ENCODE measurements at places on chromosomes 16 and 17.

GRCh38 chr17:17151055-17151454 lies 55.1 kb downstream of the PLD6 start:
- DNase-seq: no peak

GRCh38 chr16:8594149-8594666 lies 3.9 kb upstream of the TMEM114 start:
- DNase-seq: no peak

DNA sequence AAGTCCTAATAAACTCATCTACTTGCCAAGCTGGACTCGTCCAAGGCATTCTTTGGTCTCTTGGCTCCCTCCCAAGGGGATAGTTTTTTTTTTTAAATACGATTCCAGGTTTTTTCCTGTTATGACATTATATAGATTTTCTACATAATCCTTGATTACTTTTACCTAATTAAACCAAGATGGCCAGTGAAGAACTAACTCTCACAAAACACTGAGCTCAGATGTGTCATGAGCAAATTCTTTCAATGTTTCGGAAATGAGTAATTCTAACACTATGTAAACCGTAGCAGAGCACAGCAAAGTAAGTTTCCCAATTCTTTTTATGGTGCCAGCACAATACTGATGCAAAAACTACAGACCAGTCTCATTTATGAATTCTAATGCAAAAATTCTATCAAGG lies 1.8 kb downstream of the ZNF23 start:
- DNase-seq: no peak

GRCh38 chr16:78106686-78107085 lies 7.2 kb downstream of the WWOX start:
- no peak for DNase-seq

DNA sequence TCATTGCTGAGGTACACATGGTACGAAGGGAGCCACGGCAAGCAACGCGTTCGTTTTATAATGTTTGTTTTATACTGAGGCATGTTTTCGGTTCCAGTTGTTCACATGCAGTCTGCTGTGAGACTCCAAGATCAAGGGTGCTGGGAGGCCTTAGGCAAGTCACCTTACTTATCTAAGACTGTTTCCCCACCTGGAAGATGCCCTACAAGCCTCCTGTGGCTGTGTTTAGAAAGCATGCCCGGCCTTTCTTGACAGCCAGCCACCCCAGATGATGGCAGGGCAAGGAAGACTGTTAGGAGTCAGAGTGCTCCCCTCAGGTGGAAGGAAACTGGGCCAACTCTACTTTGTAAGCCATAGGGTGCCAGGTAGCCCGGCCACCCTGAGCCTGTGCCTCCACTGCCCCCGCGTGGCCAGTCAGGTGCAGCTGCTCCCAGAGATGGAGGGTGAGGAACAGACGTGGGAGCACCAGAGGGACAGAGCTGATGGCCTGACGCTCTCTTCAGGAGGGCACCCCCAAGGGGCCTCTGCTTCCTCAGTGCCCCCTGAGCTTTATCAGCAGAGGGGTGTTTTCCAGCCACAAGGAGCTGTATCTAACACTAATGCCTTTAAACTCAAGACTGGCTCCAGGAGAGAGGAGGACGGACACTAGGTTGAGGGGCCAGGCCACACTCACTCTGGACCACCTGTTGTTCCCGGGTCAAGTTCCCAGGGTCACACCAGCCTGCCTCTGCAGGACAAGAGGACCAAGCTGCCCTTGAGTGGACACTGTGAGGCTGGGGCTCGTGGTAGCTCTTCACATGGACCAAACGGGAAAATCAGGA lies 5.4 kb downstream of the NAT9 start:
- peak; percentile 42 for DNase-seq

DNA sequence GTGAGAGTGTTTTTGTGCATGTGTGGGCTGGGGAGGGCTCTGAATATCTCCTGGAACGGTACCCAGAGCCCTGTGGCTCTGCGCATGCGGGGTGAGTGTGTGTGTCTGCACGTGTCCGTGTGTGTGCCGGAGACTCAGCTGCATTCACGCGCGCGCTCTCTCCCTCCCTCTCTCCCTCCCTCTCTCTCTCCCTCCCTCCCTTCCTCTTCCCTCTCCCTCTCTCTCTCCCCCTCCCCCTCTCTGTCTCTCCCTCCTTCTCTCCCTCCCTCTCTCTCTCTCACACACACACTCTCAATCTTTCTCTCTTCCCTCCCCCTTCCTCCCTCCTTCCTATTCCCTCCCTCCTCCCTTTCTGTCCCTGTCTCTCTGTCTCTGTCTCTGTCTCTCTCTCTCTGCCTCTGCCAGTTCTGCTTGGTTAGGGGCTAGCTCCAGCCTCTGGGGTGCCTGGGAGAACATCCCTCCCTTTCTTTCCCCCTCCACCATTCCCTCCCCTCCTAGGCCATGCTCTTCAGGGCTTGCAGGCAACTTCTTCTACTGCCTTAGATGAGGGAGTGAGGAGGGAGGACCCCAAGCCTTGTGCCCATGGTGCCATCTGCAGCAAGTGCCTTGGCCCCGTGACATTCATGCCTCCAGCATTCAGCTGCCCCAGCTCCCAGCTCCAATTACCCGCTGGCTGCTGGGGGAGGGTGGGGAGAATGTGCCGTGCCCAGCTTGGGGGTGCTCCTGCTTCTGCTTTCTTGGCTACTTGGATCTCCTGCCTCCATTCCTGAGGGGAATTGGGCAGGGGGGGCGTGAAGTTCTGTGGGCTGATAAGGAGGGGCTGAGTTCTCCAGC lies 6.4 kb downstream of the THRA start:
- DNase-seq: peak; percentile 76

- no peak for DNase-seq
Measured at GRCh38 chr17:57360266-57360665, 103.9 kb downstream of the MSI2 start.

- DNase-seq: no peak
Measured at GRCh38 chr16:85312642-85313525, 200.6 kb upstream of the CIBAR2 start.

- no peak for DNase-seq
Measured at GRCh38 chr17:51355441-51356410, 95.4 kb downstream of the UTP18 start.

DNA sequence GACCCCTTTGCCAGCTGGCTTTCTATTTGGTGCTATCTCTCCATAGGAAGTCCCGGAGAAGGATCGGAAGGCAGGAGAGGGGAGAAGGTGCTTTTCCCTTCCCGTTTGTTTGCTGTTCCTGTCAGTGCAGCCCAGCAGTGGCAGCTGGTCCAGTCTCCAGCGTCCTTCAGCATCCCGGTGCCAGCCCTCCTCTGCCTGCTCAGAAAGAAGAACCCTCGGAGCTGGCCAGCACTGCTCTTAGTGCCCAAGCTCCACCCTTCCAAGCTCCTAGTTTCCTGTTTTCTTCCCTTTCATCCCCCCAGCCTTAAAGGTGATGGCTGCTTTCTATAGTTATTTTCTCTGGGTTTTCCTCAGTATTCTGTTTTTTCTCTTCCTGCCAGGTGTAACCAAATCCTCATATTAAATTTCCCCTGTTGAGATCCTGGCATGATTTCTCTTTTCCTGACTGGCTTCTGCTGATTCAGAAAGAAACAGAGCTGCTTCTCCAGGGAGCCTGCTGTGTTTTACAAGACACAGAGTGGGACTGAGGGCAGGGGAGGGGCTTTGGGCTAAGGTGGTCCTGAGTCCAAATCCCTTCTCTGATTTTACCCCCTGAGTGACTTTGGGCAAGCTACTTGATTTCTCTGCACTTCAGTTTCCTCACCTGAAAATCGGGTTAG lies 186.8 kb downstream of the COPRS start:
- DNase-seq: no peak

GRCh38 chr17:52024300-52024870 lies 134.1 kb downstream of the CA10 start:
- DNase-seq: no peak

- no peak for DNase-seq
Measured at GRCh38 chr16:24906199-24906808, 60.5 kb downstream of the SLC5A11 start.

DNA sequence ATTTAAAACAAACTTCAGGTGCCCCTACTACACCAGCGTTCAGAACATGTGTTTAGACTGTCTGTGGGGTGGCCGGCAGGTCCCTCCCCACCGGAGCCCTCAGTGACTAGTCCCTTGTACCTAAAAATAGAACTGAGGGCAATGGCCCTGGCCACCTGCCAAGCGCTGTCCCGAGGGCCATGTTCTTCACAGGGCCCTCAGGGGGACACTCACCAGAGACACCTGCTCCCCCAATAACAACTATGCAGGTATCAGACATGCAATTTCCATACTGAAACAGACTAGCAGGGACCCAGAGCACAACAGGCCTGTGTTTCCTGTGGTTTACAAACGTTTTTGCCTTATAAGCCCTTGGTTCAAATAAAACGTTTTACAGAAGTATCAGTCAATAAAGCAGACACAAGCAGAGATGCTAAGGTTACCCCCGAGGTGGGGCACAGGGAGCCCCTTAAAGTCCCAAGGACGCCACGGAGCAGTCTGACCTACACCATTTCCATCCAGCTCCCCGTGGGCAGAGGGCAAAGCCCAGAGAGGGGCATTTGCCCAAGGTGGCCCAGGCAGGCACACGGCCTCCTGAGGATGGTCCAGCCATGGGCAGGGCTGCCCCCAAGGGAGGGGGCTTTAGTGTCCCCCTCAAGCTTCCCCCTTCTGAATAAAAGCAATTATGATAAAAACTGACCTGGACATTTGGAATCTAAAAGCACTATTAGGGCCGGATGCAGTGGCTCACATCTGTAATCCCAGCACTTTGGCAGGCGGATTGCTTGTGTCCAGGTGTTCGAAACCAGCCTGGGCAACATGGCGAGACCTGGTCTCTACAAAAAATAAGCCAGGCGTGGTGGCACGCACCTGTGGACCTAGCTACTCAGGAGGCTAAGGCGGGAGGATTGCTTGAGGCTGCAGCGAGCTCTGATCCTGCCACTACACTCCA lies 896 bp upstream of the MYLK3 start:
- no peak for DNase-seq

GRCh38 chr17:79020631-79021301 lies 3.2 kb upstream of the C1QTNF1 start:
- no peak for DNase-seq

DNA sequence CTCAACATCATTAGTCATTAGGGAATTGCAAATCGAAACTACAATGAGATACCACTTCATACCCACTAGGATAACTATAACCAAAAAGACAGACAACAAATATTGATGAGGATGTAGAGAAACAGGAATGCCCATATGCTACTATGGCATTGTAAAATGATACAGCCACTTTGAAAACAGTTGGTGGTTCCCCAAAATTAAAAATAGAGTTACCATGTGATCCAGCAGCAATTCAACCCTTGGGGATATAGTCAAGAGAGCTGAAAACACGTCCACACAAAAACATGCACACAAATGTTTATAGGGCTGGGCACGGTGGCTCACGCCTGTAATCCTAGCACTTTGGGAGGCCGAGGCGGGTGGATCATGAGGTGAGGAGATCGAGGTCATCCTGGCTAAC lies 10.0 kb upstream of the PECAM1 start:
- DNase-seq: no peak

- DNase-seq: no peak
Measured at GRCh38 chr17:70668276-70668937, 499.1 kb downstream of the KCNJ2 start.

- no peak for DNase-seq
Measured at GRCh38 chr17:78823282-78824046, 17.1 kb downstream of the USP36 start.

GRCh38 chr16:2925951-2926649 lies 14.4 kb downstream of the FLYWCH1 start:
- no peak for DNase-seq

DNA sequence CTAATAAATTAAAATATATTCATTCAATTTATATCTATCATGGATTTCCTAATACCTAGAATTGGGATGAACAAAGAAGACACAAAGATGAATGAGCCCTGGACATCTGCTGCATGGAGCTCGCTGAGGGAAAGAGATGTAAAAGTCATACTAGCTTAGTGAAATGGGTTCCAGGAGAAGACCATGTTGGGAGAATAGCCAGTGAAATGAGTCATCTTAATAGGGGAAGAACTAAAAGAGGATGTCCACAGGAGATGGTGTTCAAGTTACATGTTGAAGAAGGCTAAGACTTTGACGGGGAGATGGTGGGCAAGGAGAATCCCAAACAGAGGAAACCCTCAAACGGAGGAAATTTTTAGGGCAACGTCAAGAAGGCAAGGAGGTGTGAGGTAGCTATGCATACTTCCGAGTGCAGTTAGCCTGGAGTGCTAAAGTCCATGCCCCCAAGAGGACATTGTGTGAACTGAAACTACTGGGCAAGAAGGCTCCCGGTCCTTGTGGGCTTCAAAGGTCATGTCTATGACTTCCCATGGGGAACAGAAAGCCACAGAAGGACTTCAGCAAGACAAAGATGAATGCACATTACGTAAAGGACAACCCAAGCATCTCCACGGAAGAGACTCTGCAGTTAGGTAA lies 220.5 kb upstream of the CDH11 start:
- no peak for DNase-seq

- DNase-seq: no peak
Measured at GRCh38 chr17:65967372-65967771, 224.6 kb downstream of the CEP112 start.

DNA sequence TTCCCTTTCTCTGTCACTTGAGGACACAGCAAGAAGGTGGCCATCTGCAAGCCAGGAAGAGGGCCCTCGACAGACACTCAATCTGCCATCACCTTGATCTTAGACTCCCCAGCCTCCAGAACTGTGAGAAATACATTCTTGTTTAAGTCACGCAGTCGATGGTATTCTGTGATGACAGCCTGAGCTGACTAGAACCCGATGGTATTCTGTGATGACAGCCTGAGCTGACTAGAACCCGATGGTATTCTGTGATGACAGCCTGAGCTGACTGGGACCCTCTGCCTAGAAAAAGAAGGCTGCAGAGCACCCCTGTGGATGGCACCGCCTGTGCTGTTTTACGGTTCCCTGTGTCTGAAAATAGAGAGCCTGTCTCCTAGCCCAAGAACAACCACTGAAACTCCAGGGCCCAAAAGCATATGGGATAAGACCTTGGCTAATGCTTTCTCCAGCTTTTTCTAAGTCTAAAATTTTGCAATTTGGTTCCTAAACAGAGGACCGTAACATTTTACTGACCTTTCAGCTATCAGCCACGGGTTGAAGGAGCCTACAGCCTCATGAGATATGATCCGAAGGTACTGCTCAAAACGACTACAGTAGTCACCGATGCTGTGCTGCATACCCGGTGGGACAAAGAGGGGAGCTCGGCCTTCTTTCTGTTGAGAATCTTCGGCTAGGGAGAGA lies 33.1 kb upstream of the PITPNM3 start:
- no peak for DNase-seq

DNA sequence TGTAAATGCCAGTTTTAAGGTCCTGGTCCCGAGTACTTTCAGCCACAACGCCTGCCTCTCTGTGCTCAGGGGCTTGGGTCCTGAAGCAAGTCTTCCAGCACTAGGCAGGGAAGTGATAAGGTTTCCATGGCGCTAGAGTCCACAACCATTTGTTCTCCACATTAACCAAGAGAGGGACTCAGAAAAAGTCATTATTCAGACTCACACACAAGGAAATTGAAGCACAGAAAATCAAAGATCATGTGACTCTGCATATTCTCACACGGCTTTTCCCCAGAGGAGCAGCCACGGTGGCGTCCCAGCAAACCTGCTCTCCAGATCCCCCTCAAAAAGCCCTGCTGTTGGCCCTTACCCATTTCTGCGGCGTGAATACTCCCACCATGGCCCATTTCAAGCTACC lies 9.7 kb downstream of the ENPP7 start:
- DNase-seq: no peak

- no peak for DNase-seq
Measured at GRCh38 chr17:30982855-30983254, 12.0 kb downstream of the RNF135 start.
